ENCODE measurements at places on chromosomes 5 and 9.

GRCh38 chr9:129410226-129410625, 210.7 kb downstream of the C9orf50 start:
- no peak for DNase-seq

DNA sequence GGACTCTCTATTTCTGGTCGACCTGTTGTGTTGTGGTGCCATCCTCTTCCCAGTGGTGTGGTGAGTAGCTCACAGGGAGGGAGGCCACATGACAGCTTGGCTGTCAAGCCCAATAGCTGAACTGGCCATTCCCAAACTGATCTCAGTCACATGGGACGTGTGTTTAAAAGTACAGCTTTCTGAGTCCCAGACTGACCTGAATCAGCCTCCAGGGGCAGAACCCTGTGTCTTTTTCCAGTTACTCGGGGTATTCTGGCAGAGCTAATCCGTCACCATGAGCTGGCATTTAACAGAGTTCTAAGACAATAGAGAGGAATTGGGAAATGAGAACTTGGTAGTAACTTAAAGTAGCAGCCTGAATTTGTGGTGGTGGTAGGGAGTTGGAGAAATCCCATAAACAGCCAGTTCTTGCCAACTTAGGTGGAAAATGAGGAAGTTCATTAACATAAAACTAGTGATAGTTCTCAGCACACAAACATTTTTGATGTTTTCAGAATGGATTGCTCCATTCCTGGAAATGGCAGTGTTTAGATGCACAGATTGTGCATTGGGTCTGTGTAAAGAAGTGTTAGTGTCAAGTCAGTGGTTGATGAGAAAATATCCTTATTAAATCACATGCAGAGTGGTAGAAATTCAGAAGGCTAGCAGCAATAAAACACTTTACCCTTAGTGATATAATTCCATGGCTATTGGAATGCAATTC, 50.9 kb downstream of the GPR107 start:
- DNase-seq = no peak

DNA sequence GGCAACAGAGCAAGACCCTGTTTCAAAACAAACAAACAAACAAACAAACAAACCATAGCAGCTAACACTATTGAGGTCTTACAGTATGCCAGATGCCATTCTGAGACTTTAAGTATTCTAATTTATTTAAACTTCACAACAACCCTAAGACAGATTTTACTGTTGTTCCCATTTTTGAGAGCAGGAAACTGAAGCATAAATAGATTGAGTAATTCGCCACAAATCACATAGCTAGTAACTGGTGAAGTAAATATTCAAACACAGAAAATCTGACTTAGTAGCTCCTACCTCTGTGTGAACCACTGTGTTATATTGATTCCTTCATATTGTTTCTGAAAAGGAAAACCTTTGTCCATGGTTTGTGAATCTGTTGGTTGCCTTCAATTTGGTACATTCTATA, 98.4 kb downstream of the UNC13B start:
- DNase-seq = no peak

- DNase-seq = no peak
Observed at GRCh38 chr5:136722581-136722980, 357.2 kb upstream of the TRPC7 start.

DNA sequence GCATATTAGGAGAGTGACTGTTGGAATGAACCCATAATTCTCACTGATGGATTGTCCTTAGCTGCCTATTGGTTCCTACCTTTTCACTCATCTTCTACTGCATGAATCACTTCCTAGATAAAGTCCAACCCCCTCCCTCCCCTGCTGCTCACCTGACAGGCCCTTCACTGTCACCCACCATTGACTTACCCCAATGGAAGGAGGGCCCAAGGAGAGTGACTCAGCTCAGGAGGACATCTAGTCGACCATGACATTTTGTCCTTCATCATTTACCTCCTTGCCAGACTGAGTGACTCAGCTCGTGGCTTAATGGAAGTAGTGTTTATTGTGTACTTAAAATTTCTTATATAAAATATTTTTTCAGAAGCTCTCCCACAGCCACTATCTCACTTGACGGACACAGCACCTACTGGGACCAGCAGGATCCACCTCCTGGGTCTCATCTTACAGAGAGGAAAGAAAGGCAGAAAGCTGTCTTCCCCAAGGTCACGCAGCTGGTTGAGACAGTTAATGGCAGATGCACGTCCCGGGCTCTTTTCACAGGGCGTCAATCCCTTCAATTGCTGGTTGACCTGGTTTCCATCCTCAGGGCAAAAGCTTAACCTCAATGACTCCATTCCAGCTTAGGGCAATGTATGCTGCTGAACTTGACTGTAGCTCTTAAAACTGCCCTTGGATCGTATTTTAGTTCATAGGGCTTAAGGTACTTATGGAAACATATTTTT, 142.3 kb downstream of the MARCHF11 start:
- no peak for DNase-seq

- peak; percentile 73 for DNase-seq
Observed at GRCh38 chr9:22084336-22085035, 75.4 kb upstream of the CDKN2B start.

Measured in AG04450 (cell line).